Hepatic stellate cell (primary cell): ENCODE measurements at places on chromosomes 5 and 9.

DNA sequence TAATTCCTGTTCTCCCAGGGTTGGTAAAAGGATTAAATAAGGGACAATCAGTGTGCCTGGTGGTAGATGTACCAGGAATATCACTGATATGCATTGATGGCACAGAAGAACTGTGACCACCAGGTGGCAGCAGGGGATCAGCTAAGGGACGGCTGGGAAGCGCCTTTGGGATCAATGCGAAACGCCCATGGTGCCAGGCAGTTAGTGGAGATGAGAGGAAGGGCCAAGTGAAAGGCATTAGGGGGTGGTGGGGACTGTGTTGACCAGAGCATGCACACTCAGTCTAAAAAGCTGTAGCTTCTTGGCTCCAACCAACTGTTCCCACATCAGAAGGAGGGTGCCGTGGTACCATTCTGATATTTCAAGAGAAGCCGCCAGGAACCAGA lies 55.6 kb downstream of the ARHGEF37 start:
- peak; percentile 72 for DNase-seq

- no peak for DNase-seq
These were observed 6.6 kb upstream of the IER5L start for GRCh38 chr9:129184596-129185122.

DNA sequence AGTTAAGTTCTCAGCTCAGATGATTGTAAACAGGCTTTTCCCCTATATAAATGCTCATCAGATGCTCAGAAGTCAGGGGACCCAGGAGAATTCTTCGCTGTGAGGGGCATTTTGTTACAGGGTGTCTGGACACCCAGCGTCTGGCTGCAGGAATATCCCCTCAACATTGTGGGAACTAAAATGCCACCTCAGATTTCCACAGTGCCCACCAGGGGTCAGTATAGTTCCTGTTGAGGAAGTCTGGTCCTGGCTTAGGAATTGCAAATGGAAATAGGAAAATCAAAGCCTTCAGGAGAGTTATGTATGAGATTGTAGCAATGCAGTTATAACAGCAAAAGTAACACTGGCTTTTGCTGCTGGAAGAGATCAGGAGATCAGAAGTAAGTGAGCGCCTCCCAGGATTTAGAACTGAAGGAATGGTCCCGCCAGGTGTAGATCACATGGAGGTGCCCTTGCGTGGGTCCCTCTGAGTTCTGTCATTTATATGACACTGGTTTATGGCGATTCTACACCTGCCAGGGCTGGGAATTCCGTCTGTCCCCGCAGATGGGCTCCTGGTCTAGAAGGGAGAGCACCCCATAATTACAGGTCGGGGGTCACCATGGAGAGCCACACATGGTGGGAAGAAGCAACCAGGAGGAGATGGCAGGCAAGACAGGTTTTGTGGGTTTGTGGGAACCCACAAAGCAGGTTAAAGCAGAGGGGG lies 47.1 kb upstream of the CTSL start:
- peak; percentile 86 for DNase-seq

- DNase-seq: no peak
These were observed 72.8 kb upstream of the NXNL2 start for GRCh38 chr9:88462191-88462590.
